Stimulated activated CD4-positive, alpha-beta T cell treated with anti-CD3 and anti-CD28 coated beads, Interleukin-12 subunit alpha, Interleukin-12 subunit beta, amount 100 ng/mL, for 24 hours (primary cell): ENCODE measurements at places on chromosomes 13 and 19.

DNA sequence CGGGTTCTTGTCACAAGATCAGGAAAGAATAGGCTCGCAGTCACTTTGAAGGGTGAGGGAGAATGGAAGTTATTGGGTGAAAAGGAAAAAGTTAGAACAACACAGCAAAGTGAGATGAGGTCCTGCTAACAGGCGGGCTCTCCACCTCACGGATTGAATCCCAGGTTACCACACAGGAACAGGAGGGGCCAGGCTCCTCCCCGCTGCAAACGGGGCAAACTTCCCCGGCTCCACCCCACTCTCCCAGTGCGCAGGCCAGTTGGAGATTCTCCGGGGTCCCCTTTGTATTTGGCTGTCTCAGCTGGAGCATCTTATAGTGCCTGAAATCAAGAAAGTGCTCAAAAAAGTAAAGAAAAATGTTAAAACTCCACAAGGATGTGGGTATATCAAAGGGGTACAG lies 78.3 kb upstream of the IPO5 start:
- DNase-seq = no peak

DNA sequence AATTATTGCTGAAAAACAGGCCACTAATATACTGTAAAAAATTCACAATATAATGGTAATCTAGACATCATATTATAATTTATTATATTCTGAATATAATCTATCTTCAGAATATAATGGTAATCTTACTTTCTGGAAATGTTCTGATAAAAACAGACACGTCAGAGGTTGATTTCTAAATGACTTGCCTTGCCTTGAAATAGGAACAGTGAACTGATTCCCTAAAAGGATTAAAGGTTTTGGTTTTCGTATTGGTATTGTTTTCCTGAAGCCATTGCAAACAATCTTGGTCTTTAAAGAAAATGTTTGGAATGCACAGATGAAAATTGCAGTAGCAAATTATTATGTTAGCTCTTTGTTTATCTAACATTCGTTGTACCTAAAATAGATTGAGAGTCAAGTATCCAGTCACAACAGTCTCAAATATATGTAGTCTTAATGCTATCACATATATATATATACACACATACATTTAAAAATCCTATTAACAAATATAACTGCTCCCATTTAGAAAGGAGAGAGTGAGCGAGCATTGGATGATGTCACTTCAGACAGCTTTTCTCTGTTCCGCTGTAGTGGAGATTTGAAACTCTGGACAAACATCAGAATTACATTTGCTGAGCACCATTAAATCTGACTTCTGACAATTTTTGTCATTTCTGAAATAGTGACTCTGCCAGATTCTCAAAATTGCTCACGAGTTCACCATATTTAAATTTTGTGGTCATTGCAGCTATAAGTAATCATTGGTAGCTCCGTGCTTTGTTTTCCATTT lies 1.7 kb downstream of the ITM2B start:
- DNase-seq = no peak

GRCh38 chr19:23716792-23717191 lies 29.8 kb upstream of the ZNF675 start:
- DNase-seq = no peak

- no peak for DNase-seq
Observed at GRCh38 chr13:95156208-95156607, 145.0 kb downstream of the ABCC4 start.

- no peak for DNase-seq
Observed at GRCh38 chr19:17889609-17890214, 18.0 kb downstream of the SLC5A5 start.

DNA sequence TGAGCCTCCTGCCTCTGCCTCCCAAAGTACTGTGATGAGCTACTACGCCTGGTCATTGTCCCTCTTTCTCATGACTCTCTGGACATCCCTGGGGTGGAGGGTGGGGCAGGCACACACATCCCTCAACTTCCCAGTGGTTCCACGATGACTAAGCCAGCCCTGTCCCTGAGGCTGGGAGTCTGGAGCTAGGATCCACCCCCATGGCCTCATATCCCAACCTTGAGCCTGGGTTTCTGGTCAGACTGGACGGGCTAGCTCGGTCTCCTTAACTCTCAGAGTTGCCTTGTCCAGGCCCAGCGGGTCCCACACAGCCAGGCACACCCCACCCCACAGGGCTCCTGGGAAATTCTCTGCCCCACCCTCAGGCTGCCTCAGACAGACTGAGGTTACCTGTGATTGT lies 19.6 kb downstream of the IER2 start:
- no peak for DNase-seq

DNA sequence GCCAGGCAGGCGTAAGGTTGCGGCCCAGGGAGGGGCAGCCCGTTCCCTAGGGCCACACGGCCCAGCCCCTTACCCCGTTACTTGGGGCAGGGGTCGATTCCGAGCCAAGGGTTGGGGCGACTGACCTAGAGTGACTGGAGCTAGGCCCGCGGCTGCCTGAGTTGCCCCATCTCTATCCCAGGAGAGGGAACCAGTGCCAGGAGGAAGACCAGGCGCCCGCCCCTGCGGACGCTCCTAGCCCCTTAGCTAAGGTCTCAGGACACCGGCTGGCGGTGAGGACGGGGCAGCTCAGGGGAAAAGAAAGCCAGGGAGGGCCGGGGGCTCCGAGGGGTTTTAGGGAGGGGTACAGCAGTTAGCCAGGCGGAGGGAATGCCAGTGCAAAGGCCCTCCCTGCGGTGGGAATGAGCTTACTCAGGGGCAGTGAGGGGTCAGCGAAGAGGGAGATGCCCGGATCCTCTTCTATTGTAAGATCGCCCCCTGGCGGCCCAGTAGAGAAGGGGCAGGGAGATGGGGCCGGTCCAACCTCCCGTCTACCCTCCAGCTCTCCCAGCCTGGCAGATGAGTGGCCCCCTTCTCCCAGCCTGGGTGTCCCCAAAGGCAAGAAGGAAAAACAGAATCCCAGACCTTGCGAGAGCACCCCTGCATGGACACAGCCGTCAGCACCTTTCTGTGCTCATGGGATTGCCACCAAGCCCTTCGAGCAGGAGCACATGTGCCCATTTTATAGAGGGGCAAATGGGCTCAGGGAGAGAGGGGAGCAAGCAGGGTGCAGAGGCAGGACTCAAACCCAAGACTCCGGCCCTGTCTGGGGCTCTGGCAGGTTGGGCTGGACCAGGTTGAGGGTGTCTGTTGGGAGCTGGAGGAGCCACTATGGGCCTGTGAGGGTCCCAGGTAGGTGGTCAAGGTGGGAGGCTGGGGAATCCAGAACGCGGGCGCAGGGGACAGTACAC lies 16.3 kb downstream of the CILP2 start:
- no peak for DNase-seq

DNA sequence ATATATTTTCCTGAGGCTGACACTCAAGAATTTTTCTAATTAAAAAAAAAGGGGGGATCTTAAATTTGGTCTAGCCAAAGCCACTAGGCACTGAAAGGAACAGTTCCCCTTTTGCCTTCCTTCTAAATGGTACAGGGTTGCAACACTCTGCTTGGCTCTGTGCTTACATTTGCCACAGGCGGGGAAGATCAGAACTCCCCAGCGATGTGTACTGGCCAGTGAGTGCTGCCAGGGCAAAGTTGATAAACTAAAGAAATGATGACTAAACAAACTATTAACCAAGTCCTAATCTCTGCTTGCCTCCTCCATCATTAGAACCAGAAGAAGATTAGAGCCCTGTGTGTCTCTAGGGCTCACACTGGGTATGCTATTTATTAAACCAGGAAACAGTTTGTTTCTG lies 75.3 kb upstream of the SCEL start:
- DNase-seq = no peak
